ENCODE measurements at places on chromosomes 3 and 15. TPM values are rescaled to one million over a fixed set of nuclear protein-coding genes. Genes with fewer than 3 reads are reported as not detected.

SLC2A2 gene
- total RNA-seq, result not detected

SPINK8 gene
- not detected for total RNA-seq

DNA sequence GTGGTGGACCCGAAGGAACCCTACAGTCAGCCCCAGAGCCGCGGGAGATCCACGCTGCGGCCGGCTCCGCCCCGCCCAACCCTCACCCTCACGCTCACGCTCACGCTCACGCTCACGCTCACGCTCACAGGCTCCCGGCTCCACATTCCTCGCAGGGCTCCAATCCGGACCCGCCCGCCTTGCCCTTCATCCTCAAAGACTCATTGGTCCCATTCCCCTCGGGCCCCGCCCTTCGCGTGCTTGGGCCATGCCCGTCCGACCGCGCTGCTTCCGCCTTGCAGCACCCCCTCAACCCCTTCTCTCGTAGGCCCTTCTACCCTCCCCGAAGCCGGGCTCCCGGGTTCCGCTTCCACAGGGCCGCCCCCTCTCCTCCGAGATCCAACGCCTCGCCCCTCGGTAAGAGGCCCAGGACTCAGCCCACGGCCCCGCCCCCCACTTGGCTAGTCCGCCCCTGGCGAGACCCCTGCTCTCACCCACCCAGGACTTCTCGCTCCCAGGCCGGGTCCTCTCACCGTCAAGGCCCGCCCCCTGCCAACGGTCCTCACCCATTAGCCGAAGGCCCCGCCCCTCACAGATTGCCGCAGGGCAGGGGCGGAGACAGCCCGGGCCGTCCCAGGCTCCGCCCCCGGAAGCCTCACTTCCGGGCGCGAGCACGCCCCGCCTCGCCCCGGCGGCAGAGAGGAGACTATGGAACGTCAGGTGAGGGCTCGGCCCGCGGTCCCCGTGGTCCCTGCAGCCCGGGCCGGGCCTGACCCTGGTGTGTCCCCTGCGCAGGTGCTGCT, at the start of gene APEH:
Gene APEH, plus strand, starts transcription at position 637 of the 782 bp plus-strand sequence. Its CDS starts 51 bp downstream, at position 688.
- DNase-seq, result peak; percentile 95

DNA sequence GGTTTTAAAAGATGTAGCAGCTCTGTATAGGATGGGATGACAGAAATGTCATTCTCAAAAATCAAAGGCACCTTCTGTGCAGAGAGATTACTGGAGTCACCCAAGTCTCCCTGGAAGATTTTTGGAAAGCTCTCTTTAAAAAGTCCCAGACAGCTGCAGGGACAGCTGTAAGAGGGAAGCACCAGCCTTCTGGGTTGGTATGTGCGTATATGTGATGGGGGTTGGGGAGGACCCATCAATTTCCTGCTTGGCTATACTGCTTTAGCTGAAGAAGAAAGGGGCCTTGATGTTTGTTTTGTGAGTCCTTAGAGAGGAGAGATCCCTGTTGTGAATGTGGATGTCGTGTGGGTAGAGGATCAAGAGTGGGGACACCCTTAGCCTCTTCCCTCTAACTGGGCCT, 5.4 kb upstream of the SEC11A start:
- DNase-seq, result no peak

DNA sequence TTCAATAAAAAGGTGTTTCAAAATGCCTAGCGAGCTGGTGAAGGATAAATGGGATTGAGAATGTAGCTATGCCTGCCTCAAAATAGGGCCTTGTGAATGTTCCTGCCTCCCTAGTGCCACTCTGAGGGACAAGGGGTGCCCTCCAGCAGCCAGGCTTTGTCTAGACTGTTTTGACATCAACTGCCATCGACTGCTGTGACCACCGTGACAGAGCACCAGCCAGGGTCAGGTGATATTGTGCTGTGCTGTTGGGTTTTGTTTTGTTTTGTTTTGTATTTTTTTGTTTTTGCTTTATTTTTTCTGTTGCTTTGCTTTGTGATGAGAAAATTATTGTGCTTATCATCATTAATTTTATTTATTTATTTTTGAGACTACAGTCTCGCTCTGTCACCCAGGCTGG, 144.8 kb downstream of the SMAD6 start:
- no peak for DNase-seq

- no peak for DNase-seq
These were observed 329.8 kb upstream of the PROK2 start for GRCh38 chr3:72114773-72115172.

GRCh38 chr3:167854846-167855245, 119.3 kb downstream of the SERPINI1 start:
- no peak for DNase-seq

DNA sequence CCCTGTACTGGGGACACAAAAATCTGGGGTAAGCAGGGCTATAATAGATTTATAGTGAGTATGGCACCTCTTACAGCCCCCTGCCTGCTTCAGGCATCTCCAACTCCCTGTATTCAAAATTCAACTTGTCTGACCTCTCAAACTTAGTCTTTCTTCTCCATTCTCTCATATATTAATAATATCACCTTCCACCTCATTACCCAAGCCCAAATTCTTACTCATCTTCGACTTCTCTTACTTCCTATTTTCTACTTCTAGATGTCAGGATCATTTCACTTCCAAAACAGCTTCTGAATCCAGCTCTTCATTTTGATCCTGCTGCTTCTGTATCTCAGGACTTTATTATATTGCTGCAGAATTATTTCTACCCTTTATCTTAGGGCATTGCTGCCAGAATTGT, 290.7 kb downstream of the CHST2 start:
- no peak for DNase-seq

GRCh38 chr15:35885870-35886269, 339.9 kb upstream of the DPH6 start:
- DNase-seq, result no peak

DNA sequence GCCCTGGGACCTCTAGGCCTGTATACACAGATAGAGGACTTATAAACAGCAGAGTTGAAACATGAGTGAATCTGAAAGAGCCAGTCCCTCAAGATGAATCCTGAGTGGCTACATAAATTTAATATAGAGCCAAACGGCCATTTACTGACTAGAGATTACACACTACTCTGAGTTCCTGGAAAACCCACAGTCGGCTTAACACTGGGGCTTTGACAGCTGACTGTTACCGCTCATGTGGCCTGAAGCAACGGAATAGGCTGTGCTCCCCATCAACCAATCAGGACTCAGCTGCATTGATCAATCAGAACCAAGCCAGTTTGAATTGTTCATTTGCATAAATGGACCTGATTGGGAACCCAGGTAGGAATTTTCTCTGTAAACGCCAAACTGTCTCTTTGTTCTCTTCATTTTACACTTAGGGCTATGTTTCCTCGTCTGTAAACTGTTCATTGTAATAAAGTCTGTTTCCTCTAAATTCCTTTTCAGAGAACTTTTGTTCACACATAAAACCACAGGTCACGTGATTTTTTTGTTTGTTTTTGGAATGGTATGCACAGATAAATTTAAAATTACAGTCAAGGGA, 40.5 kb downstream of the CCNL1 start:
- no peak for DNase-seq

DNA sequence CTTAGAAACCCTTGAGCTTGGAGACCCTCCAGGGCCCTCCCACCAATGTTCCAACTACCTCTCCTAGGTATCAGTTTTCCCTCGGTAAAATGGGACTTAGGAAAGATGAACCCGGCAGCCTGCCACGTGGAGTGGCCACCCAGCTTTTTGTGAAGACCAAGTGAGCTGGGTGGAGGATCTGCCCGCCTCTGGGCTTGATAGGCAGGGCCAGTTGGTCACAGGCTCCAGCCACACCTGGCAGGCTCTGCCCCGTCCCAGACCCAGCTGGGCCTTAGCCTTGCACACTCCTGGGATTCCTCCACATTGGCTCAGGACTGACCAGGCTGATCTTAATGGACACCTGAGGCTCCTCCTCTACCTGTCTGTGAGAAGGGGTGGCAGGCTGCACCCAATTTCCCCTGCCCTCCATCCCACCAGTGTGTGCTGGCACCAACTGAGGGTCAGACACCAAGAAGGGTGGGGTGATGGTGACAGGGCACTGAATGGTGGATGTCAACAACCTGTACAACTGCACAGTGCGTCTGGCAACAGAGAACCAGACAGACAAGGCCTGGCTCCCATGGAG, 761 bp upstream of the GRIP2 start:
- DNase-seq, result no peak

DNA sequence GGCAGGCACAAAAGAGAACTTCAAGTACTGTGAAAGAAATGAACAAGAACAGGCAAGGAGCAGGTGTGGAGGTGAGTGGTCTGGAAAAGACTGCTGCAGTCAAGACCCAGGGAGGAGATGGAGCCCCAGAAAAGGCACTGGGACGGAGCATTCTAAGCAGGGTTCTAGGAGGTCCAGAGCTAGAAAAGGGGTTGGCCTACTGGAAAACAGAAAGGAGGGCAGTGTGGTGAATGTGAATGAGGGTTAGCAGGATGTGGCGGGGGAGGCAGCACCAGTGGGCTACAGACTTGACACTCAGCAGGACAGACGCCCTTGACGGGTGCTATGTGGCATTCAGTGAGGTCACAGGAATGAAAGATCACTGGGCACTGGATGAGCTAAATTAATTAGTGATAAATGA, 75.7 kb downstream of the SENP2 start:
- no peak for DNase-seq

- no peak for DNase-seq
These were observed 29.3 kb downstream of the FBN1 start for GRCh38 chr15:48616216-48616615.

GRCh38 chr3:100781301-100781700, 72.0 kb downstream of the TFG start:
- no peak for DNase-seq
